ENCODE measurements at places on chromosomes 7 and 10. TPM values are rescaled to one million over a fixed set of nuclear protein-coding genes. Genes with fewer than 3 reads are reported as not detected.

- no peaks in the 10 kb centered on the region for H3K4me1 ChIP-seq
- DNase-seq: no peak
- H3K27me3 ChIP-seq: no peaks in the 10 kb centered on the region
- H3K4me3 ChIP-seq: no peak overlapping the region
Measured at GRCh38 chr7:137789215-137789882, 57.4 kb downstream of the DGKI start.

DNA sequence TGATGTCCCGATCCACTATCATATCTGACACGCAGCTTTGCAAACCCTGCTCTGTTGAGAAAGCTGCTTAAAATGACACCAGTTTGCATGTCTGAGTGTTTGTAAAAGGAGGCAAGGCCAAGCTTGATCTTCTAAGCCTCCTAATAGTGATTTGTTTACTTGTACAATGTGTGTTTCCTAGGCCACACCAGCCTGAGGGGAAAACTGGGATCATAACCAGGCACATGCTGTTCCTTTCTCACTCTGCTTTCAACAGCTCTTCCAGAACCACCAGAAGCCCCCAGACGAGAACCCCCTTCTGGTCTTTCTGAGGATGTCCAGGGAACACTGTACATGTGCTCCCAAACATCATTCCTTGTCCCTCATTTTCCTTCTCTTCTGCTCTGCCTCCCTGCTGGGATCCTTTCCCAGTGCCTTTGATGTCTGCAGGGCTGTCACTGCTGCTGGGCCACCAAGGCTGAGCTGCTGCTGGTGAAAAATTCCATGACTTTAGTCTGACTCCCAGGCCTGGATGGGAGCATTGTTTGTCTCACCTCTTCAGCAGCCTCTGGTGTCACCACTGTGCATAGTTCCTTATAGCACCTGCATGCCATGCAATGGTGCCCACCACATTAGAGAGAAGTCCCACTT lies 4.0 kb upstream of the LGI1 start:
- DNase-seq: no peak
- peaks cover 3% of the 10 kb centered on the region for H3K4me1 ChIP-seq
- H3K27me3 ChIP-seq: no peaks in the 10 kb centered on the region
- no peak overlapping the region for H3K27ac ChIP-seq

GRCh38 chr7:85070967-85071628 lies 115.8 kb downstream of the SEMA3D start:
- H3K36me3 ChIP-seq: no peaks in the 10 kb centered on the region
- no peak overlapping the region for H3K27ac ChIP-seq
- H3K27me3 ChIP-seq: no peaks in the 10 kb centered on the region
- no peak for DNase-seq
- H3K4me1 ChIP-seq: peaks cover 7% of the 10 kb centered on the region
- no peak overlapping the region for H3K4me3 ChIP-seq

GRCh38 chr10:118278649-118279048 lies 63.5 kb downstream of the FAM204A start:
- no peak overlapping the region for H3K27ac ChIP-seq
- H3K4me1 ChIP-seq: no peaks in the 10 kb centered on the region
- H3K36me3 ChIP-seq: no peaks in the 10 kb centered on the region
- no peak for DNase-seq
- no peak overlapping the region for H3K4me3 ChIP-seq

GRCh38 chr7:77917500-77918262 lies 119.1 kb downstream of the PHTF2 start:
- no peak overlapping the region for H3K27ac ChIP-seq
- no peaks in the 10 kb centered on the region for H3K27me3 ChIP-seq
- no peaks in the 10 kb centered on the region for H3K4me1 ChIP-seq

The ASB15 gene
- polyA plus RNA-seq: 5.7 TPM

The CCAR1 gene
- 16.2 TPM for polyA plus RNA-seq
